ENCODE measurements at places on chromosomes 3 and 15. TPM values are rescaled to one million over a fixed set of nuclear protein-coding genes. Genes with fewer than 3 reads are reported as not detected.

DNA sequence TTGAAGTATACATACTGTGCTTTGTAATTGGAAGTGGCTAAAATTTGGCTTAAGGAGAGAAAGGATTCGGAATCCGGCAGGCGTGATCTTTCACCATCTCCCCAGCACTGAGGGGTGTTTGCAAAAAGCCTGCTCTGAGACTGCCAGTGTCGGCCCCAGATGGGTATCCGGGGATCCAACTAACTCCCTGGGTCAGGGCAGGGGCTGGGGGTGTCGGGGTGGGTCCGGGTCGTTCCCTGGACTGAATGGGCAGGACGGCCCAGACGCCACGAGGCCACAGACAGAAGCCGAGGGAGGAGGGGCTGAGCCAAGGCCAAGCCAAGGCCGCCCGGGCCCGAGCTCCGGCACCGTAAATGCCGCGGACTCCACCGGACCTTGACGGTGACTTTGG lies 349 bp downstream of the PPIB start:
- no peak for DNase-seq

GRCh38 chr3:49028298-49028672 lies 913 bp downstream of the IMPDH2 start:
- DNase-seq = no peak

DNA sequence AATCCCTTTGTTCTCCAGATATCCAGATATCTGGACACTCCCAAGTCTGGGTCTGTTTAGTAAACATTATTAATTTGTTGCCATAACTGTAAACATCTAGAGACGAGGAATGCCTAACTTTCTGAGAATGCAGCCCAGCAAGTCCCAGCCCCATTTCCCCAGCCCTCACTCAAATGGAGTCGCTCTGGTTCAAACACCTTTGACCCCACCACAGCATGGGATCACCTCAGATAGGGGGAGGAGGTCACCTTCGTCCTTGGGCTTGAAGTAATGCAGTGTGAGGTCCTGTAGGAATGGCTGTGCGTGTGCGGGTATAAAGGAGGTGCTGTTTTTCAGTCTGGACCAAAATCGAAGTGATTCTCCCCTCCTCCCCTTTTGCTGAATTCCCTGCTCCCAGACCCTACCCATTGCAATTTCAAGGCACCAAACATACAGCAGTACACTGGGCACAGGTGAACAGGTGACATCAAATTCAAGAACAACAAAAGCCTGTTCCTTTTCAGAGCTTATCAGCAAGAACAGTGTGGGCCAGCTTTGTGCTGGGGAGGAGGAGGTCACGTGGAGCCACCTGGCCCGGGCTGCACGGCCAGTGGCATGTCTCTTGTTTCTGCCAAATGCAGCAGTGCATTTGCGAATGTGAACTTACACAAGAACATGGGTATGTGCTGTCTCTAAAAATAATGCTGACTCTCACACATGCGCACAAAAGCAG lies 57.5 kb upstream of the TRPM1 start:
- DNase-seq = no peak

SLC9A9 gene
- not detected for total RNA-seq

GRCh38 chr3:10438902-10439610 lies 66.3 kb downstream of the ATP2B2 start:
- DNase-seq = no peak

GRCh38 chr15:67031331-67031730 lies 34.1 kb upstream of the SMAD3 start:
- no peak for DNase-seq

FANCD2OS gene
- not detected for total RNA-seq

GRCh38 chr3:34053626-34054025 lies 255.2 kb downstream of the PDCD6IP start:
- no peak for DNase-seq

- no peak for DNase-seq
Measured at GRCh38 chr3:26102376-26102775, 312.5 kb downstream of the OXSM start.

MEGF11 gene
- not detected for total RNA-seq

MGA gene
- total RNA-seq = 15.2 TPM

TERB2 gene
- not detected for total RNA-seq

DNA sequence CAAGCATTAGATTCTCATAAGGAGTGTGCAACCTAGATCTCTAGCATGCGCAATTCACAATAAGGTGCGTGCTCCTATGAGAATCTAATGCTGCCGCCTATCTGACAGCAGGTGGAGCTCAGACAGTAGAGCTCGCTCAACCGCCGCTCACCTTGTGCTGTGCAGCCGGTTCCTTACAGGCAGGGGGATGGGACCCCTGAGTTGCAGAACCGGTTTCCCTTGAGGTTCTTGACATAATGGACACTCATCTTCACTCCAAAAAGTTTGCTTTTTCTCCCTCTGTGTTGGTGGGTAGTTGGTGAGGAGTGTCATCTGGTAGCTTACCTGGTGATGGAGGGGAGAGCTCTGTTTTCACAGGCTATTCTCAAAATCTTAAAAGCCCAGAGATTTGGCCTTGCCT lies 324.0 kb upstream of the TBL1XR1 start:
- no peak for DNase-seq

ALG1L2 gene
- not detected for total RNA-seq

SNX22 gene
- 0.20 TPM for total RNA-seq

DNA sequence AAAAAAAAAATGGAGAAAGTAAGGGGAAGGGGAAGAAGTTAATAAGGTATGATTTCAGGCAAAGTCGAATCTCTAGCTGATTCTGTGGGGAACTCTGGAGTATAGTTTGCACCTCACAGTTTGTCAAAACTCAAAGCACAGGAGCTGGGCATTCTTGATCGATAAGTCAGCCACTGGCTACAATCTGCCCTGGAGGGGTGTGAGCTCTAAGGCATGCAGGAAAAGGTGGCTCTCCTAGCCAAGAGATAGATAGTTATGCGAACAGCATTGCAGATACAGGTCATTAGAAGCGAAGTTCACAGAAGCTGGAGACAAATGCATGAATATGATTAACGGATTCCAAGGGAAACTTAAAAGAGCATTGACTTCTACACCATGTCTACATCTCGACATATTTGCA lies 952.6 kb downstream of the AGBL1 start:
- DNase-seq = no peak

GRCh38 chr3:86938416-86939105 lies 52.4 kb downstream of the VGLL3 start:
- peak; percentile 53 for DNase-seq

- DNase-seq = no peak
Measured at GRCh38 chr3:63977893-63978292, 45.4 kb downstream of the PSMD6 start.

- DNase-seq = no peak
Measured at GRCh38 chr15:85788771-85789495, 5.8 kb downstream of the KLHL25 start.

AMT gene
- total RNA-seq = 3.2 TPM

GRCh38 chr15:77821188-77821958 lies 188.7 kb upstream of the LINGO1 start:
- DNase-seq = peak; percentile 31

- DNase-seq = no peak
Measured at GRCh38 chr15:74630284-74631086, 14.8 kb downstream of the CLK3 start.

DNA sequence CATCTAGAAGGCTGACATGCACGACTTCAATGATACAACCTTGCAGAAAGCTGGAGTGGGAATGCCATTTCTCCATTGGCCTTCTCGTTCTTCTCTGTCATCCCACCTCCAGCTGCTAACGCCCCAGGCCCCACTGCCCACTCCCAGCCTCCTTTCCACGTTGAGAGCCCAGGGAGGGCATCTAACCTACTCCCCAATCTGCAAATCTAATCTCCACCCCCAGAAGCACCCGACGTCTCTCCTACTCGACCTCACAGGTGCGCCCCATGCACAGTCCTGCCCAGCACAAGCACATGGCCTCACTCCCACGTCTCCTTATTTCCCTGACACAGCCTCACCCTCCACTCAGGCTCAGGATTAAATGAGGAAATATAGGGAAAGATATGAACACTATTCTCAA lies 33.4 kb downstream of the IL12A start:
- no peak for DNase-seq

SPTSSB gene
- not detected for total RNA-seq

CFAP100 gene
- total RNA-seq = not detected
